ENCODE measurements at places on chromosomes 7 and 10.

- no peak for DNase-seq
Measured at GRCh38 chr7:69849268-69849667, 251.0 kb downstream of the AUTS2 start.

GRCh38 chr10:60224066-60224705 lies 165.5 kb downstream of the ANK3 start:
- DNase-seq: no peak

GRCh38 chr10:3408603-3409365 lies 236.2 kb upstream of the PITRM1 start:
- DNase-seq: no peak

- no peak for DNase-seq
Measured at GRCh38 chr10:124536496-124537050, 75.0 kb downstream of the LHPP start.

DNA sequence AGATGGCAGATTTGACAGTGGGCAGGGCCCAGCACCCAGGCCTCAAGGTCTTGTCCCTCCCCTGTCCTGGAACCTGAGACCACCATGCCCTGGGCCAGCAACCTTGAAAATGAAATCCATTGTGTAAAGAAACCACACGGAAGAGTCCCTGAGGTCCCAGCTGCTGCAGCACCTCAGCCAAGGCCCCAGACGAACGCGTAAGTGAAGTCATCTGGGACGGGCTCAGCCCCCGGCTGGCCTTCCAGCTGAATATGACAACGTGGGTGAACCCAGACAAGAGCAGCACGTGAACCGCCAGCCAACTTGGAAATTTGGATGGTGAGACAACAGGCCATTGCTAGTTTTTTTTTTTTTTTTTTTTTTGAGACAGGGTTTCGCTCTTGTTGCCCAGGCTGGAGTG lies 70.3 kb downstream of the CYTH3 start:
- DNase-seq: no peak
